ENCODE measurements at places on chromosomes 11 and 22.

- DNase-seq = no peak
These were observed 24.8 kb downstream of the ADAMTS15 start for GRCh38 chr11:130473056-130473794.

DNA sequence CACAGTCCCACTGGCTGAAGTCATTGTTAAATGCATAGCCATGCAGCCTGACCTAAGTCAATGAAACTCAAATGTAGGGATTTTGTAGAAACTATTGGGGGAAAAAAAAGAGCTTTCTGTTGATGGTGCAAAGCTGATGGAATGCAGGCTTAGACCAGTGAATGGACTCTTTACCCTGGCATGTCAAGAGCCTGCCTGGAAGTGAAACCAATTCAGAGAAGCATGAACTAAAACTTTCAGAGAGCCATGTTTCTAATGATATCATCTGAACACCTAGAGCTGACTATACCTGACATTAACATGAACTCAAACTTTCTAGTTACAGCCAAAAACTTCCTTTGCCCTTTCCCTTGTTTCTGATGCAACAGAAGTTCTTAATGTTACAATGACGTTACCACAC, 89.0 kb downstream of the APIP start:
- no peak for DNase-seq

DNA sequence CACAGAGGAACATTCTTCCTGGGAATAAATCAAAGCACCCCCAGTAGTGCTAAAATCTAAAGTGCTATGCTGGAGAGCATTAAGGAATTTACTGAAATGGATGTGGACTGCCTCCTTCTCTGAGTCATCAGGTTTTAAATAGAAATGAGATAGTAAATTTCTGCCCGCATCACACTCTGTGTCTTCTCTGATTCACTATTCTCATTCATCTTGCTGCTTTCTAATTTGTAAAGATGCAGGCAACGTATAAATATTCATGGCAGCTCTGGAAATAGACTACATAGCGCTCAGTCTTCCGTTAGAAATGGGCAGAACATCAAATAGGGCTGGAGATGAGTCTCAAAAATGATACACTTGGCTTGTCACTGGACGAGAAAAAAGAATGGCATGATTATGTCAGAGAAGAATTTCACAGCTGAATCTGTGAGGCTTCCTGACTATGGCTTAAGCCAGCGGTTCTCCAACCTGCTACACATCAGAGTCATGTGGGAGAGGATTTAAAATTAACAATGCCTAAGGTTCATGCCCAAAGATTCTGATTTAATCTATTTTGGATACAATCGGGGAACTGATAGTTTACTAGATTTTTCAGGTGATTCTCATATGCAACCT, 178.2 kb downstream of the LRRC4C start:
- DNase-seq = peak; percentile 30

GRCh38 chr11:123585206-123585605, 69.2 kb downstream of the SCN3B start:
- peak; percentile 83 for DNase-seq

Data from stomach (tissue), 19 donors.